ENCODE measurements at places on chromosomes 6 and 20. TPM values are rescaled to one million over a fixed set of nuclear protein-coding genes. Genes with fewer than 3 reads are reported as not detected.
A peak's percentile ranks its signal among the peaks of the same experiment; 100 is the strongest.

DNA sequence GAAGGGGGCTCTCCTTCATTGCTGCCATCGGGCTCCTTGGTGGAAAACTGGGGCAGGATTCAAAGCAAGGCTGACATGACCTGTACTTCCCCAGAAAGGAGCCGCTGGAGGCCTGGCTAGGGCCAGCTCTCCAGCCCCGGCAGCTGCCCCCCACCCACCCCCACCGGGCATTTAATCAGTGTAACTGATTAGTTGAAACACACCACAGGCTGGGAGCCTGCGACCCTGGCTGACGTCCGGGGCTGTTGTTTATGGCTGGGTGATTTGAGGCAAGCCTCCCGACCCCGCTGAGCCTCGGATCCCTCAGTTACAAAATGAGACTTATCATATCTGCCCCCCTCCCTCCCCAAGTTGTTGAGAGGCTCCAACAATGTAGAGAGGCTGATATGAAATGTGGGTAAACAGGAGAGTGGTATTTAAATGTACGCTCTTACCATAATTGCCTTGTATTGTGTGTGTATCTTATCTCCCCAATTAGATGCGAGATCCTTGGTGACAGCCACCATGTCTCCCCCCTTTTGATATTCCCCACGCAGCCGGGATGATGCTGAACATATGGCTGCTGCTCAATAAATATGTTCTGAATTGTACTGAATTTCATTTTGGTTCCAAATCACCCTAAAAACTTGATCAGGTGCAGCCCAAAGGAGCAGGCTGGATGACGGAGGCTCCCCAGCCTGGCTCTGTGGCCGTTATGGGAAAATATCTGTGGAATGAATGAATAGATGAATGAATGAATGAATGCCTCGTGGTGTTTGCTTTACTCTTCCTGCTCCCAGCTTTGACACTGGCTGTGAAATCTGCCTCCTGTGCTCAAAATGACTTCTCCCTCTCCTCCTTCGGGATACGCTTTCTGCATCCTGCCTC, 31.8 kb upstream of the APCDD1L start:
- DNase-seq, result no peak

DNA sequence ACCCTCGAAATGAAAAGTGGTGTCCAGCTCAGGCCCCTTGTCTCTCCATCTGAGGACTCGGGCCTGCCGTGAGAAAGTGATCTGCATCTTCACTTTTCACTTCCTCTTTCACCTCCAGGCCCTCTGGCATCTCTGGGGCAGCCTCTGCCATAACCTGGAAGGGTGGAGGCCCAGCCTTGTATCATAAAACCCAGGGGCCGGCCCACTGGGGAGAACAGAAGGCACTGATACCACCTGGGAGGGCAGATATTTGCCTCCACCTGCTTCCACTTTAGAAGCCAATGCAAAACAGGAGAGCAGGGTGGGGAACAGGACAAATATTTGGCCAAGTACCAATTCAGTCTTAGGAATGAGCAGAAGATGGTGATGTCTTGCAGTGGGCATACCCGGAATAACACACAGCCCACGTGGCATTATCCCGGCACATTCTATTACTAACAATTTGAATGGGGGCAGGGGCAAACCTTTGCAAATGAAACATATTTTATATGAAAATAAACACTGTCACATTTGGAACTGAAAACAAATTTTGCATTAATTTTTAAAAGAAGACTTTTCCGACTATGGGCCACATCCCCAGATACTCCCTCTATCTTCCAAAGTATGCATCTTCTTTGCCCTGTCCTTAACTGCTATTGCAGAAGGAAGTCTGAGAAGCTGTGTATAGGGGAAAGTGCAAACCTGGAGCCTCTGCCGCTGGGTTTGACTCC, 69.2 kb upstream of the TBC1D7 start:
- DNase-seq, result no peak

- no peak for DNase-seq
These were observed 99.4 kb downstream of the PLG start for GRCh38 chr6:160801418-160801817.

GRCh38 chr6:26327450-26328264, 37.3 kb upstream of the BTN3A2 start:
- no peak for DNase-seq

The PNPLA1 gene
- total RNA-seq, result not detected

DNA sequence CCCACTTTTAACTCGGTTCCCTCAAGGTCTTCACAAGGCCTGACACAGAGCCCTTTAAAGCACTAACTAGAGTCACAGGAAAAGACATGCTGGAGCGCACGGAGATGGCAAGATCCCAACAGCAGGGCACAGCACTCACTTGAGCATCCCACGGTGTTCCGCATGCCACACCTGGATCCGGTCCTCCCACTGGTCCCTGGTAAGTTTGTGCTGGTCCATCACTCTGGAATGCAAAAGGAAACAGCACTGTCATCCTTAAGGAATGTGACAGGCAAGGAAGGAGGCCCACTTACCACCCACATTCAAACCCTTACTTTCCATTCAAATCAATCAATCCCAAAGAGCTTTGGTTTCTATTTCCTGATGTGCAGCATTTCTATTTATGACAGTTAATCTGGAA, 34.7 kb downstream of the EZR start:
- no peak for DNase-seq

DNA sequence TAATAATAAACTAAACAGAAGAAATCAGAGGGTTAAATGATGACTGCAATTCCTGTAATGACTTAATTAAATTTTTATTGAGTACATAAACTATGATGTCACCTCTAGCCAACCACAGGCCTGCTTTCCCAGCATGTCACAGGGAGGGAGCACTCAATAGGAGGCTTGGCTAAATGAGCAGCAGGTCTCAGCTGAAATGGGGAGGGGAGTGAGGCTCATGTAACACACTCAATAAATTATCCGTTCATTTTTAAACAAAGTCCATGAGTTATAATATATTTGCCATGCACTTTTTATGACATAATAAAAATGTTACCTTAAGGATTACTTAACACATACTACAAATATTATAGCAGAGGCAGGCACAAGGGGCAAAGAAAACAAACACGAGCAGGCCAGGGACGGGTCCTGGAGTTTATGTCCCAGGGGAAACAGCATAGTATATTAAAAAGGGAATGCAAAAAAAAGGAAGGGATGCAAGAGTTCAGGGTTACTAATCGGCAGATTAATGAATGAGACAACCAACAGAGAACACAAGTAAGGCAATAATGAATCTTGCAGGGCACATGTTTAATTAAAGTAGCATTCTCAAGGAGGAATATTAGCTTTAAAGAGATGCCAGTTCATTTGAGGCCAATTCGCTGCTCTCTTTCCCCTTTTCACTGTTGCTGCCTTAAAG, 27.1 kb upstream of the FAM83C start:
- DNase-seq, result no peak

GRCh38 chr6:13267142-13267651, 61.1 kb downstream of the TBC1D7 start:
- DNase-seq, result no peak

- DNase-seq, result no peak
These were observed 147.4 kb upstream of the MLN start for GRCh38 chr6:33950891-33951889.

GRCh38 chr20:33811776-33812151, 616 bp downstream of the CHMP4B start:
- no peak for DNase-seq

The OARD1 gene
- total RNA-seq, result 22.2 TPM

DNA sequence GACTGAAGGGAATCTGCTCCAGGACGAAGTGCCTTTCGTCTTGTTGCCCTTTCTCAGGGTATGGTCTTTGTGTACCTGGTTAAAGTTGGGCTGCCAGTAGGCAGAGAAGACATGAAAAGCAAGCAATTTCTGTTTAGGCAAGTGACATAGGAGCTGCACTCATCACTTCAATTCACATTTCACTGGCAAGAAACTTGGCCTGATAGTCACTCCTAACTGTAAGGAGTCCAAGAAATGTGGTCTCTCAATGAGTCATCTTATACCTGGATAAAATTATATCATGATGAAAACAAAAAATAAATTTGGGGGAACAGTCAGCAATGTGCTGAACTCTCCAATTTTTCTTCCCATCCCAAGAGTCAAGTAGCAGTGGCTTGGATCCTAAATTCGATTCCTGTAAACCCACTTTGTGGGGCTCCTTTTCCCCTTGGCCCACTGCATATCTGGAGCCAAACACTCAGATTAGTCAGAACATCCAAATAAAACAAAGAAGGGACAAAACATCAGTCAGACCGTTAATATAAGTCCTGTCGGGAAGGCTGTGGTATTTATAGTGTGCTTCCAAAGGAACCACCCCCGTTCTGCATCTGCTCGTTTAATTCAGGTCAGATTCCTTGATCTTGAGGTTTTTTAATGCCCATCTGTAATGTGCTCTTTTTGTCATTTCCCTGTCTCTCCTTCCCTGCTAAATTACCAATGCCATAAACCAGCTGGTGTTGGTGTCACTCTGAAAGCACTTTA, 5.0 kb upstream of the GABRR1 start:
- DNase-seq, result no peak

DNA sequence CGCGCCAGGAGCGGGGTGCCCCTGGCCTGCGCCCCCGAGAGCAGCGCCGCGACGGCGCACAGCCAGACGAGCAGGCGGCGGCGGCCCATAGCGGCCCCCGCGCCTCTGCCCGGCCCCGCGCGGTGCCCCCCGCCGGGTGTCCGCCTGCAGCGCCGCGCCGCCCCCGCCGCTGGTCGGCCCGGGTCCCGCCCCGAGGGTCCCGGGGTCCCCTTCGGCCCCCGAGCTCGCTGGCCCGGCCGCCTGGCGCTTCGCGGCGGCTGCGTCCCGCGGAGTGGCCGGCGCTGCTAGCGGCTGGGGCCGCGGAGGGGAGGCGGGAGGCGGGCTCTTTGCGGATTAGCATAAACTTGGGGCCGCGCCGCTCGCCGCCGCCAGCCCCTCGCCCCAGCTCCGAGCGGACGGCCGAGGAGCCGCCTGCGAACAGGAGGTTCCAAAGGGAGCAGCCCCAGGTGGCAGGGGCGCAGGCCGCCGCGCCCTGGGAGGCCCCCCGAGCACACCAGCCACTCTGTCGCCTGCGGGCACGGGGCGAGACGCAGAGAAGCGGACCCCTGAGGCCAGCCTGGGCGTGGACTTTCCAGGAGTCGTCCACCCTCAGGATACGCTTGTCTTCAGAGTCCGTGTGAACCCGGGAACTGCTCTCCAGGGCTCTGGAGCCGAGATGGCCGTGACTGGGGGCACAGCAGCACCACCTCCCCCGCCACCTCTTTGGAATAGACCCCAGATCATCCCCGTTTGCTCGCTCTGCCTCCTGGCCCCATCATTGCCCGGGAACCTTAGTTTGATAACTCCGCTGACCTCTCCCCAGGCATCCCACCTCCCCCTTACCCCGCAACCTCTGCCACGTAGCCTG, at the start of gene EMILIN3:
Gene EMILIN3 (minus strand): TSS at position 273 of the 847 bp plus-strand sequence. CDS start 184 bp downstream, at position 89.
- peak; percentile 67 for DNase-seq

DNA sequence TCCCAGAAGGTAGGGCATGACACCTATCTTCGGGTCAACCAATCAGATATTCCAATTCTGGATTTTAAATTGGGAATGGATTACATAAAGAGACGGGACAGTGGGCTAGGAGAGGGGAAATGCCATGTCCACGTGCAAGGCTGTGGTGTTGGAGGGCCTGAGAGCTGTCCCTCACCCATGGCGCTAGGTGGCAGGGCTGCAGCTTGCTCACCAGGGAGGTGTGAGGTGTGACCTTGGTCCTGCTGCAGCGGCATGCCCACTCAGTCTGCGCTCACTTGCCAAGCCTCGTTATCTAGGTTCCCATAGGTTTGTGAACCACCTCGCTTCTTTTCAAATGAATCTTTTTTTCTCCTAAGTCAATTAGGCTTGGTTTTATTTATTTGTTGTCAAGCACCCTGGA, 19.4 kb upstream of the CST3 start:
- no peak for DNase-seq

The GRIK2 gene
- total RNA-seq, result 2.3 TPM

DNA sequence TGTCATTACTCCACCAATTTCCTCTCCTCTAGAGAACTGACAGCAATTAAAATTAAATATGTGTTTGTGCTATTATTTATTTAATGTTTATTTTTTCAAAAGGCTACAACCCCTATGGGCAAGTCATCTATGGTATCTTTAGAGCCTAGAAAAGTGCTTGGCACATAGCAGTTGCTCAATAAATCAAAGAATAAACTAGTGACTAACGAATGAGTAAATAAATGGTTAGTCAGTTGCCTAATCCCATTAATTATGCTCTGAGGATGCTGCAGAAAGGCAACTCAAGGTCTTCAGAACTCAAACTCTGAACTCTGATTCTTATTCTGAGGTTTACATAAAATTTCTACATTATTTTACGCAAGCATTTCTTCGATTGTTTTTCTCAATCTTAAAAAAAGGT, 193.0 kb upstream of the TSHZ2 start:
- DNase-seq, result no peak
